ENCODE measurements at places on chromosomes 7 and 10.

GRCh38 chr10:124941823-124942222 lies at the start of gene ZRANB1:
Gene ZRANB1 (plus strand): TSS chr10:124942123. CDS start chr10:124942494, 371 bp downstream.
- DNase-seq, result no peak

- DNase-seq, result no peak
These were observed 98.2 kb downstream of the PRPF18 start for GRCh38 chr10:13684806-13685482.

GRCh38 chr7:117164620-117165019 lies 158.2 kb downstream of the WNT2 start:
- no peak for DNase-seq

DNA sequence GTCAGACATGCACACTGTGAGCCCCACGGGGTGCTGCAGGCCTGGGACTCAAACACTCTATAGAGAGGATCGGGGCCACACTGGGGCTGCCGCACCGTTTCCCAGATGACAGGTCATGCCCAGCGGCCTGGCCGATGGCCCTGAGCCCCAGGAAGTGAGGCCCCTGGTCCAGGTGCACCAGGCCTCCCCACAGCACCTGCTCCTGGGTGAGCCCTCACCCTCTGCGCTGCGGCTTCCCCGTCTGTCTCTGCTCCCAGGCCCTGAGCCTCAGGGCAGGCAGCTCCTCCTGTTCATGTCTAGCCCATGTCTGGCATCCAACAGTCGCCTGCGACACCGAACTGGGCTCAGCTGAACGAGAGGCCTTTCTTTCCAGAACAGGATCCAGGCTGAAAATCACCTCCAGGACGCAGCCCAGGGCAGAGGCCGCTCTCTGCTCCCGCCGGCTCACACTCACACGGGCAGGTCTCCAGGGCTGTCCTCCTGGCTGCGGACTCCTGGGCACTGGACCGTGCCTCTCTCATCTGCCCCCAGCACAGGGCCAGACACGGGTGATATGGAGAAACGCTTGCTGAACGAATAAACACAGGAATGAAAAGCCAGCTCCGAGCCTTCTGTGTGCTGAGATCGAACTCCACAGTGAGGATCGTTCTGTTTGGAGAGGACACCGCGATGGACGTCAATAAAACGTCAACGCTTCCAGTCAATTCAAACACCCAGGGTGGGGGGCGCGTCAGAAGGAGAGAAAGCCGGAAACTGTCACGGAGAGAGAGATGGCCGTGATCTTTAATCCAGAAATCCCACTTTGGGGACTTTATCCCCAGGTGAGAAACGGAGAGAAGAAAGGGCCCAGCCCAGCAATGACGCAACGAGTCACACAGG lies 202.4 kb downstream of the ELFN1 start:
- DNase-seq, result no peak

- DNase-seq, result no peak
These were observed 45.7 kb upstream of the SFTPD start for GRCh38 chr10:79994556-79994955.

DNA sequence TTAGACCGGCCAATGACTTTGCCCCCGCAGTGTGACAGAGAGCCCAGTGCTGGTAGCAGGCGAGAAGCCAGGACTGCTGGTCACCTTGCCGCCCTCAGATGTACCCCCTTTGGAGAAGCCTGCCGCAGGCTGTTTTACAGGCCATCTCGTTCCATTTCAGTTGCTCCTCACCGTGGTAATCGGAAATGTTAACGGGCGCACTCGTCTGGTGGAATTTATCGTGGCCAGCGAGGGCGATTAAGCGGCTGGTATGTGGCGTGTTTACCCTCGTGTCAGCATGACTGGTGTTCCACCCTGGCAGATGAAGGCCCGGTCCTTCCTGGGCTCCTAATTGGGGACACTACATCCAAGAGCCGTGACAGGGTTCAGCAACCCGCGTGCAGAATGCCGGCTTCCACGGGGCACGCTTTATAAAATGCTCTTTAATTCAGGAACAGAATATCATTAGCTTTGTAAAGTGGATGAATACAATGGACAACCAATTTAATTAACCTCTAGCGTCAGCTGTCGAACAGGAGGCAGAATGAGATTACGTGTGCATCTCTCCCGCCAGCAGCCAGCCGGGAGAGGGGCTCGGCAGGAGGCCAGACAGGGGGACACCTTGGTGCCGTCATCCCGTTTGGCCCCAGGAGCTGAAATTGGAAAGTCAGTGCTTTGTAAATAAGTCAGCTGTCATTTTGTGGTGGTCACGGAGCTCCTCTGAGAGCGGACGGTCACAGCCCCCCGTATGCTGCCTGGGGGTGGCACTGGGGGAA lies 108.3 kb downstream of the NKX6-2 start:
- no peak for DNase-seq

GRCh38 chr10:100359030-100359432 lies 12.0 kb downstream of the SCD start:
- no peak for DNase-seq

- DNase-seq, result no peak
These were observed 12.3 kb upstream of the CYTH3 start for GRCh38 chr7:6284461-6285360.

DNA sequence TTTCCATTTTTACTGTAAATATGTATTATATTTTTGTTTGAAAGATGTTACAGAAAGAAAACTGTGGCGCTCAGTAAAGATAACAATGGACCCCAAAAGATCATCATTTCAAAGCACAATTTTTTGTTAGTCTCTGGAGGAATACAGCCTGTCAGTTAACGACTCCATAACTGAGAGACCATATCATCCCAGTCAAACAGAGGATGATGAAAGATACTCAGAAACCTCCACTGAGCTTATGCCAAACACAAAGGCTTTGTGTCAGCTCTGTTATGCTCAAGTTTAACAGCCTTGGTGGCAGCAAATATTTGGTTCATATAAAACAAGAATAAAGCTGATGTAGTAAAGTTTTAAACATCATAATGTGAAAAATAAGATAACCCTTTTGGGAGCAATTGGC lies 345.1 kb downstream of the NXPH1 start:
- no peak for DNase-seq

Measured in stimulated activated CD8-positive, alpha-beta memory T cell treated with anti-CD3 and anti-CD28 coated beads, Interleukin-4, amount 100 ng/mL, for 1 hour (primary cell).